GM12892 (cell line): ENCODE measurements at places on chromosomes 5 and 9.

DNA sequence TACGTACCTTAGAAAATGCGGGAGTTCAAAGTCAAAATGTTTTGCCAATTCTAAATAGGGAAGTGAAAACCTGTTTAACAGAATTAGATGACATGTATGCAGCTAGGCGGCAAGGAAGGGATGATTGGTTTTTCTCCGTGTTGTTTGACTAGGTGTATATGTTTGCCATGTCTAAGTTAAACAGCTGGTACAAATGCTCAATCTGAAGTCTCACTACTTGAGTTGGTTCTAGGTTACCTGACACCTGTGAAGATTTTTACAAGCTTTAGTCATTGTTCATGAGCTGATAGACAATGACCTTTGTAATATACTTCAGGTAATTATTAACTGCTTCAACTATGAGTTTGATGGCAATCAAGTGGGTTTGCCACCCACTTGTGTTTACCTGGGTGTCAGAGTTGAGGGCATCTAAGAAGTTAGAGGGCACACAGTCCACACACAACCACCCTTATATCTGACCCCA, 74.3 kb downstream of the SLC44A1 start:
- no peak for DNase-seq

DNA sequence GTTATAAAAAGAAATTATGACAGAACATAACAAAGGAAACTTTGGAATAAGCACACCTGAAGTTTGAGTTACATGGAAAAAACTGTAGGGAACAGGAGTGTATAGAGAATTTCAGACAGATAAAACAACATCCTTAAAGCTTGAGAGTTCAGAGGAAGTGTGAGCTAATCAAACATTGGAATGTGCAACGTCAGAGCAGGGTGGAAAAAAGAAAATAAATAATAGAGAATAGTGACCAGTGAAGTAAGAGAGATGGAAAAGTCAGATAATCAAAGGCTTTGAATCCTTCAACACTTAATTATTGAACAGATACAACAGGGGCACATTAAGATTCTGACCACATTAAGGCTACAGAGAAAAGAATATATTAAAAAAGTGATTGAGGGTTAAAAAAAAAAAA, 128.5 kb upstream of the CDH10 start:
- DNase-seq: no peak

- DNase-seq: no peak
Observed at GRCh38 chr5:75610201-75610600, 1.1 kb upstream of the ANKDD1B start.

- no peak for DNase-seq
Observed at GRCh38 chr9:87684627-87685219, 41.2 kb upstream of the CTSL start.

DNA sequence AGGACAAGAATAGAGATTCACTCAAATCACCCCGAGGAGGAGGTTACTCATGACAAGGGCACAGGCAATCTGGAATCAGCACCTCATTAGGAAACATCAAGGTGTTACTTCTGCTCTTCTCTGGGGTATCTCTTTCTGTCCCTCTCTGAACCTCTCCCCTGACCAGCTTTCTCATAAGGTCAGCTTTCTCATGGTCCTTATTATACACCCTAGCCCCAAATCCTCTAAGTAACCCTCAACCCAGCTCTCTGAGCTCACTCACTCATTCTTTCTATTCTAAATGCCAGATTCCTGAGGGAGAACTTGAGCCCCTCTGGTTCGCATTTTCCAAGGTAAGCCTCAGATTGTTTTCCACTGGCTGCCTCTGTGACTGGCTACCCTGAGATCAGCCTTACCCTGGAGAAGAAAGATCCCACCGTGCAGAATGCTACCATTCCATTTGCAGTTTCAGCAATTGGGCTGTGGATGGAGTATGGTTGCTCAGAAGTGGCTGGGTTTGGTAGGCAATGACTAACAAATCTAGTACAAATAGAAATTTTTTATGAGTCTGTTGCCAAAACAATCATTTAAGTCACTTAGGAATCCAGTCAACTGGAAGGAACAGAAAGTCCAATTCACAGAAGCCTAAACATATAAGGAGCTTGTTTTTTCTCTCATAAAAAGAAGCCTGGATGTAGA, 9.0 kb upstream of the TIMD4 start:
- no peak for DNase-seq

DNA sequence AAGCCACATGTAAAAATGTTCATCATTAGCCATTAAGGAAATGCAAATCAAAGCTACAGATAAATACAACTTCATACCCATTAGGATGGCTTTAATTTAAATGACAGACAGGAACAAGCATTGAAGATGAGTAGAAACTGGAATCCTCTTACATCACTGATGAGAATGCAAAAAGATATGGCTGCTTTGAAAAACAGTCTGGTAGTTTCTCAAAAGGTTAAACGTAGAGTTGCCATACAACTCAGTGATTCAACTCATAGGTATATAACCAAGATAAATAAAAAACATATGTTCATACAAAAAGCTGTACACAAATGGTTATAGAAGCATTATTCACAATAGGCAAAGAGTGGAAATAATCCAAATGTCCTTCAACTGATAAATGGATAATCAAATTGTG, 228.8 kb upstream of the ZNF462 start:
- DNase-seq: no peak

- DNase-seq: no peak
Observed at GRCh38 chr9:79857188-79857587, 285.4 kb downstream of the TLE4 start.

DNA sequence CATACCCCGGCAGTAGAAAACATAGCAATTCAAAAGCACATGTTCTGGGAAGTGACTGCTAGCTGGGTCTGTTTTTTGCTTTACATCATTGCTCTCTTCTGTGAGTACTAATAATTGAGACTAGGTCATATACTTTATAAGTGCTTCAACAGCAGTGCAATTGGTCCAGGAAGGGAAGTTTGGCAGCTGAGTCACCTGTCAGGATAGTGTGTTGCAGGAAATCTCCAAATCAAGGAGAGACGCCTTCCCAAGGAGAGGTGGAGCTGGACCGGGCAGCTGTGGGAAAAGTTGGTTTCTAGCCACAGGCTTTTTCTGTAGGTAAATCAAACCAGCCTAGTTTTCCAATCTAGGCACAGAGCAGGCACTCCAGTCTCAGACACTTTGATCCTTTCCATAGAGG, 330.1 kb downstream of the ENC1 start:
- DNase-seq: no peak

- DNase-seq: no peak
Observed at GRCh38 chr5:116502616-116503015, 72.0 kb downstream of the SEMA6A start.

GRCh38 chr5:120304663-120305062, 159.4 kb upstream of the PRR16 start:
- no peak for DNase-seq

DNA sequence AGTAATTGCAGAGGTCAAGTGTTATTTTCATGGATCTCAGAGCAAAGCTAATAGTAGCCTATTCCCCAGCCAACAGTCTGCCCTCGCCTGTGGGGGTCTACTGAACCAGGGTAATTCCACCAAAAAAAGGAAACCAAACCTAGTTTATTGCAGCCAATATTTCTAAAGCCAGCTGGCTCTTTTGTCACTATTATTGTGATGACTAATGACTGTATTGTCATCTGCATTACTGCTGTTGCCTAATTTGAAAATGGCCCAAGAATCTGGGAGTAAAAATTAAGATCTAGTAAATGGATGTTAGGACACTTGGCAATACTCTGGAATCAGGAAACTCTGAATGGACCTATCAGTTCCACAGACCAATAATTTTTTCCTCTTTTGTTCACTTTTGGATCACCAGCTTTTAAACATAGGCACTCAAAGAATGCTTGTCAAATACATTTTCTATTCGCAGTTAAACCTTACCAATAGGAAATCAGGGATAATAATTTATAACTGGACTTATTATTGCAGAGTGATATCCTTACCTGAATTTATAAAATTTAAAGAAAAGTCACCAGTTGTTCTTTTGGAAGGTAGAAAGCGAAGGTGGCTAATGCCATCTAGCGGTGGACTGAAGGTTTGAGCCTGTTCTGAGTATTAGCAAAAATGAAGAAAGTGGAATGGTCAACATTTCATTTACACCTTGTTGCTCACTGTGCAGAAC, 69.2 kb downstream of the SYK start:
- no peak for DNase-seq

- DNase-seq: no peak
Observed at GRCh38 chr5:72210888-72211678, 103.8 kb downstream of the MAP1B start.

GRCh38 chr9:90770182-90770738, 31.4 kb upstream of the SYK start:
- no peak for DNase-seq

GRCh38 chr9:33170464-33171415, 3.6 kb upstream of the B4GALT1 start:
- no peak for DNase-seq

GRCh38 chr5:101637599-101637998, 658.5 kb downstream of the SLCO4C1 start:
- DNase-seq: no peak

DNA sequence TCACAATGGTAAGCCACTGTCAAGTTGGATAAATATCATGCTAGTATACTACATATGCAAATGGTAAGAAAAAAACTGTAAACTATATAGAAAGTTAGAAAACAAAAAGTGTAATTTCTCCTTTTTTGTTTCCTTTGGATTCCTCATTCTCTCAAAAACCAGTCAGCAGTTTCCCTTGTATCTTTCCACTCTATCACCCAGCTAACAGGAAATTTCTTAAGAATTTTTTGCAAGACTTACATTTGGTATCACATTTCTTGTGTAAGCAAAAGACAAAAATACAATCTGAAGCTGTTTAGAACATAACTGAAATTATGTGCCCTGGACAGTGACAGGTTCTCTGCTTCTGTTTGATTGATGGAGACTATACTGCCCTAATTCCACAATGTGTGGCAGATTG, 25.2 kb upstream of the MSH3 start:
- no peak for DNase-seq

DNA sequence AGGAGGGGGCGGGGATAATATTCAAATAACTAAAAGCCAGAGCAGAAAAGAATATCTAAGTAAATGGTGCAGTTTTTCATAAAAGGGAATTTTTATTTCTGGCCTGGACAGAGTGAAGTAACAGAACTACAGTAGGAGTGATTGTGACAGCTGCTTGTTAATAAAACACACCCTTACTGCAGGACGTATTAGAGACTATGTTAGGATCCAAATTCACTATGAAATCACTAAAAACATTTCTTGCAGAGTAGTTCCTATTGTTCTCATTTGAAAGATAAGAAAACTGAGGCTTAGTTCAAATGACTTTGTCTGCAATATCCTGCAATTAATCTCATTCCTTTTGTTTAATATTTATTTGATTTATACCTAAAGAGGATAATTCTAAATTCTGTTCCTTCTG, 39.5 kb downstream of the FAM174A start:
- no peak for DNase-seq

- no peak for DNase-seq
Observed at GRCh38 chr5:5145651-5146529, 5.8 kb downstream of the ADAMTS16 start.

GRCh38 chr9:126521551-126521950, 92.2 kb upstream of the LMX1B start:
- DNase-seq: no peak

DNA sequence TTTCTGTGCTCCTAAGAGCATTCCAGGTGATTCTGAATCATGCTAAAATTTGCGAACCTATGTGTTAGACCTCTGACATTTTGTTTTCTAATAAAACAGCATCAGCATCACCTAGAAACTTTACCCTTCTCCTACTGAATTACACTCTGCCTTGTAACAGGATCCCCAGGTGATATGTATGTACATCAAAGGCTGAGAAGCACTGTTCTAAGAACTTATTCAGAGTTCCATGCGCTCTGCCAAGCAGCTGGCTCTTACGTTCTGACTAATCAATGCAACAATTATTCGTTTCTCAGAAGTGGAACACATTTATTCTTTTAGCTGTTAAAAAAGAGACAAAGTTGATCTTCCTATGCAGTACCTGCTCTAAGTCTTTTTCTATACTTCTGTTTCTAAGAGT, 228.6 kb downstream of the SLF1 start:
- no peak for DNase-seq

GRCh38 chr5:91366551-91366950, 16.6 kb downstream of the ARRDC3 start:
- no peak for DNase-seq

GRCh38 chr9:94870465-94870792, 143.9 kb downstream of the AOPEP start:
- DNase-seq: no peak
